ENCODE measurements at places on chromosomes 2 and 18. TPM values are rescaled to one million over a fixed set of nuclear protein-coding genes. Genes with fewer than 3 reads are reported as not detected.

DNA sequence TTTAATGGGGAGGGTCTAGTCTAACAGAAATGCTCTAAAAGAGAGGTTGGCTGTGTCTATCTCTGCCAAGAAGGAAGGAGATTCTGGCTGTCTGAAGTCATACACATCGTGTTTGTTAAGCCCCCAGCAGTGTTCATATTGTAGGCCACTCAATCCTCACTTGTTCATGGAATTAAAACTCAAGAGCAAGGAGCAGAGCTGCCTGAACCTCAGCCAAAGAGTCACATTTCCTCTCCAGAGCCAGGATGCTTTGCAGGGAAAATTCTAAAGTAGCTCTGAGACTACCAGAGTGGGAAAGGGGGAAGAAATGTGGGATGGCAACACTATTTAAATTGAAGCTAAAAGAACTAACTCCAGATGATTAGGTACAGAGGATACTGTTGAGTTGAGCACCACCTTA lies 190.7 kb upstream of the CXCR4 start:
- H3K27ac ChIP-seq = no peak overlapping the region
- peaks cover 3% of the 10 kb centered on the region for H3K27me3 ChIP-seq
- H3K4me1 ChIP-seq = no peaks in the 10 kb centered on the region
- no peak for DNase-seq
- no peak overlapping the region for H3K4me3 ChIP-seq

DNA sequence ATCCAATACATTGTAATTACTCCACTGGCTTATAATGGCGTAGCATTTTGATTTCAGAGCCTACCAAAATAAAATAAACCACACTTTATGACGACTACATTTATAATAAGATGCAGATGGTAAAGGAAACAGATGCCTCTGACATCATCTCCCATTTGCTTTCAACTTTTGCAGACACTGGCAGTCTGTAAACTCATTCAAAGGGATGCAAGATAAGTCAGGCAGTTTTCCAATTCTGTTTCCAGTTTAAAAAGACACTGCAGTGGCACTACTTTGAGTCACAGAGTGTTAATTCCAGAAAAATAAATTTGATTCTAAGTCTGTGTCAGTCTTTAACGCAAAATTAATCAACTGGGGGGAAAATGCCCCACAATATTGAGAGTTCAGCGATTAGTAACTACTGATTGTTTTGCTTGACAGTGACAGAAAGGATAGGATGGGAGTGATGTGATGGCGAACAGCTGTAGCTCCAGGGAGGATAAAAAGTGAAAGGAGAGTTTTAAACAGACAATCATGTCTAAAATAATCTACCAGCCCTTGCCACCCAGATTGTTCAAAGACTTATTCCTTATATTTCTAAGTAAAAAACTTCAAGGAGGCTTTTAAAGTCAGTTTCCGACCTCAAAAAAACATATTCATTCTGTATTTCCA lies 6.7 kb downstream of the DSEL start:
- no peak overlapping the region for H3K27ac ChIP-seq
- H3K27me3 ChIP-seq = no peaks in the 10 kb centered on the region
- H3K4me3 ChIP-seq = no peak overlapping the region
- no peak for DNase-seq
- peaks cover 54% of the 10 kb centered on the region for H3K4me1 ChIP-seq
- peaks cover 71% of the 10 kb centered on the region for H3K36me3 ChIP-seq

DNA sequence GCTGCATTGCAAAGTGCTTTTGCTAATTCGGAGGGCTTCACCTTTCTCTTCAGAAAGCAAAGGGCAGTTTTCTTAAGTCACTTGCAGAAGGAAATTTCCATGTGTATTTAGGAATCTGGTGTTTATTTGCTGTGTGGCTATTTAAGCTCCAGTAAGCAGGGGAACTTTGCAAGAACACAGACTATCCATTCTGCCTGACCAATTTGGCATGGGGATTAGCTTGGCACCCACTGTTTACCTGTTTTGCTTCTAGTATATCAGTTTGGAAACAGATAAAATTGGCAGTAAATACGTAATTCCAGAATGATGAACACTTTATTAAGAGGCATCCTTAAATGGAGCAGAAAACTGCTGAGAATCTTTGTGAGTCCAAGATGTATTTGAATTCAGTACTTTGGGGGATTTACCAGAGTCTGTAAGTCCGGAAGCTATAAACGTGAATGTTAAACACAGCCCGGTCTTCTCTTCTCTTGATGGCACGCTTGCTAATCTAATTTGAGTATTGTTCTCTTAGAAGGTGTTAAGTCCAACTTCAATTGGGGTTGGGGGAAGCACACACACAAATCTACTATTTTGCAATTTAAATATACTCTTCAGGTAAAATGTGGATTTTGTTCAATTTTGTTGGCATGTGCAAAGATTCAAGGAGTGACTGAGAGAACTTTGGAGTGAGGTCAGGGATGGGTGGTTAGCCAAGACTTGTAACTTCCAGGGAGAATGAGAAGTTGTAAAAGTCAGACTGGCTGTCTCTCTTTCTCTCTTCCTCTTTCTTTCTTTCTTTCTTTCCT lies 650 bp downstream of the ACKR3 start:
- no peak for DNase-seq
- H3K27me3 ChIP-seq = peaks cover 15% of the 10 kb centered on the region
- H3K27ac ChIP-seq = peak overlapping the region; percentile 39
- peak overlapping the region; percentile 79 for H3K4me3 ChIP-seq
- peaks cover 61% of the 10 kb centered on the region for H3K4me1 ChIP-seq

DNA sequence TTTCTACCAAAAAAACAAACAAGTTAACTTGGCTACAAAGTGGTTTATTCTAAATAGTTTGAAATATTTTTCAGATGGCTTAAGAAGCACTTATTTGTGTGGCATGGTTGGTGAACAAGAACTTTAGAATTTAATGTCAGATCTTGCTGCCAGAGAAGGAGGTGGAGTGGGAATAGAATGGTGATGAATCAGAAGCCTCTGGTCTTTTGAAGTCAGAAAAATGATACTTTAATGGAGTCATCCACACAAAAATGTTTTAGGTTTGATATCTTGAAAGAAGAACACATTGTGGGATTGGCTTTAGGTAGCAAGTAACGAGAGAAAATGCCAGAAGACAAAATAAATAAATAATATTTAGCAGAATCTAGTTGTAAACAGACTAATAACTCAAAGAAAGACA lies 243.1 kb upstream of the FANCL start:
- no peaks in the 10 kb centered on the region for H3K4me1 ChIP-seq
- H3K27ac ChIP-seq = no peak overlapping the region
- H3K36me3 ChIP-seq = no peaks in the 10 kb centered on the region

GRCh38 chr2:85437488-85438200 lies 19.1 kb downstream of the SH2D6 start:
- peak overlapping the region; percentile 96 for H3K27ac ChIP-seq
- no peaks in the 10 kb centered on the region for H3K36me3 ChIP-seq
- H3K4me1 ChIP-seq = peaks cover 45% of the 10 kb centered on the region
- H3K4me3 ChIP-seq = peak overlapping the region; percentile 45
- no peaks in the 10 kb centered on the region for H3K27me3 ChIP-seq

DNA sequence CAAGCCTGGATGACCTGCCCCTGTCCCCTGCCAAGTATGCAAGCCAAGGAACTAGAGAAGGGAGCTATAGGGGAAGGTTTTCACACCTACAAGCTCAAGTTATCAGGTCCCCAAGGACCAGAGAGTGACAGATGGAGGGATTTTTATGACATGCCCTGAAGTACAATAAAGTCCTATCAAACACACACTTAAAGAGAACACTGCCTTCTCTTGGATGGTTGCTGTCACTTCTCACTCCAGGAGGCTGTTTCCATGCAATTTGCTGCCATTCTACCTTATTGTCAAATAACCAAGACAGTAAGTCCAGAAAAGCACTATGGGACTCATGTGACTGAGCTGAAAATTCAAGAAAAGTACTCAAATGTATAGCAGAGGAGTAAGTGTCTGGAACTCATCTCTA lies 76.6 kb upstream of the DDX18 start:
- no peak for DNase-seq
- H3K27me3 ChIP-seq = no peaks in the 10 kb centered on the region
- no peak overlapping the region for H3K27ac ChIP-seq

- no peaks in the 10 kb centered on the region for H3K36me3 ChIP-seq
- H3K4me3 ChIP-seq = no peak overlapping the region
- H3K27ac ChIP-seq = no peak overlapping the region
These were observed 664.8 kb downstream of the DCC start for GRCh38 chr18:53004798-53005197.

DNA sequence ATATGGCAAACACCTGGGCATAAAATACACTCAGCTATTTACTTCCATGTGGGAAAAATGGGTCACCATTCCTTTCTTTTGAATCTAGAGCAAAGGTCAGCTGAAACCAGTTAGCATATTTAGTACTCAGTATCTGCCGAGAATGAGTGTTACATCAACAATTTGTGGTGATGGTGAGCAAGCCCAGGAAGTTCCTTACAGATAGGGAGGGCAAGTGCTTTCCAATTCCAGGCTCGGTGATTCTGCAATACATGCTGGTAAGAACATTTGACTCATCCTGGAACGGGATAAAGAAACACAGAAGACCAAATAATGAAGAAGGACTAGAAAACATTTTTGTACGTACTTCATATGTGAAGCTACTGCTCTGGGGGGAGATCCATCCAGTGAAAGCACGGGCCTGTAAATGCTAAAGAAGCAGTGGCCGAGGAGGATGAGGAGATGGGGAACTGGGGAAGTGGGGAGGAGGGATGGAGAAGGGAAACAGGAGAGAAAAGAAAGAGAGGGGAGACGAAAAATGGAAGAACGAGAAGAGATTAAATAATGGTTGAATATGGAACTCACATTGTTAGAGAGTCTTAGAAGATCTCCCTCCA lies 251.9 kb downstream of the TTC32 start:
- H3K27me3 ChIP-seq = no peaks in the 10 kb centered on the region
- peak overlapping the region; percentile 4 for H3K27ac ChIP-seq
- H3K4me3 ChIP-seq = no peak overlapping the region
- H3K4me1 ChIP-seq = peaks cover 22% of the 10 kb centered on the region
- no peak for DNase-seq

DNA sequence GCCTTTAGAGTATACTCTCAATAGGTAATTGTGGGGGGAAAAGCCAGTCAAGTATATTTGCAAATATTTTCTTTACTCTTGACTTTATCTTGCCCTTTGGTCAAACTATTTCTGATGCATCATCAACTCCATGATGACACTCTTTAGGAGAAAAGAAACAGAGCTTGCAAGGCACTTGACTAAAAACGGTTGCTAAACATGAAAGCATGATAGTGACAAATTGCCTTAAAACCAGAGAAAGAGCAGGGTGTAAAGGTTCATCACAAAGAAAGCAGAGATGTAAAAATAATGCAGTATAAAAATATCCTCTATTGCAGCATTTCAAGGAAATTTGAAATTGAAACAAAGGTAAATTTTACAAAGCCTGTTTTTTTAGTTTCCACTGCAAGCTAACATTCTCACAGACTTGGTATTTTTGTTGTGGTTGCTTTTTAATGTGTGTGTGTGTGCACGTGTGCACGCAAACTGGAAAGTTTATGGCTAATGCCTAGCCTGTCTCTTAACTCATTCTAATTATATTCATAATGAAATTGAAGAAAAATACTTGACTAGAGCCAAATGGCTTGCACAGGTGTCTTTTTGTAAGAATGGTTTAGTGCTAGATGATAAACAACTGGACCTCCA lies 503.6 kb downstream of the ARHGAP15 start:
- H3K4me3 ChIP-seq = no peak overlapping the region
- no peak overlapping the region for H3K27ac ChIP-seq
- peaks cover 18% of the 10 kb centered on the region for H3K4me1 ChIP-seq

DNA sequence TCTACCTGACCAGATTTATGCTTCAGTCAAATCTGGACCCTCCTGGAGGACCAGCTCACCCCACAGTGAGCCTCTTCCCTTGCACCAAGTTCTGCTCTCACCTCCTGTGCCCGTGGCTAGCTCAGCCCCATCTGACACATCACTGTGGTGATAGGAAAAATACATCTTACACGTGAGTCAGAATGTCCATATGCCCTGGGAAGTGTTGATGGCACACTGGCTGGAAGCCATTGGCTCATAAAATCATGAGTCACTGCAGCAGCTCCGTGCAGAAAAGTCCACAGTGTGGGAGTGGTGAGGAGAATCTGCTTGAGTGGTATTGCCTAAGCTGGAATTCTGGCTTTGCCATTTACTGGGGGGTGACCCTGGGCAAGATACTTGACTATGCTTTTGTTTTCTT lies 42.6 kb upstream of the RAPGEF4 start:
- H3K4me3 ChIP-seq = no peak overlapping the region
- DNase-seq = peak; percentile 85
- peak overlapping the region; percentile 53 for H3K27ac ChIP-seq
- no peaks in the 10 kb centered on the region for H3K36me3 ChIP-seq

DNA sequence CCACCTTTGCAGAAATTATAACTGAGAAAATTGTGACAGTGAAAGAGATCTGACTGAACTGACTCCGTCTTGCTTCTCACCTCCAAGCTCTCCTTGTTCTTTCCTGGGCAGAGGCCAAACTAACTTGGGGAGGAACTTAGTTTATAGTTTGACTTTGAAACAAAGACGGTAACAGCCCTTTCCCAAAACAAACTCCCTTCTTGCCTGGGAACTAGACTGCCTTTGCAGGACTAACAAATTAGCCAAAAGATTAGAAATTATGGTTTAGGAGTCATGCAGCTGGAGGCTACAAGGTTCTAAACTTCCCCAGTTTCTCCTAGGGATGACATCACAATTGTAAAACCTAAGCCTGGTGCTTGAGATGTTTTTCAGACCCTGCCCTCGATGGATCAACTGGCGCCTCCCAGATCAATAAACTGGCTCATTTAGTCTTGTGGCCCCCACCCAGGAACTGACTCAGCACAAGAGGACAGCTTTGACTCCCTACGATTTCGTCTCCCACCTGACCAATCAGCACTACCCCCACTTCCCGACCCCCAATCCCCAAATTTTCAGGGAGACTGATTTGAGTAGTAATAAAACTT lies 137.7 kb downstream of the ALPK2 start:
- no peak overlapping the region for H3K27ac ChIP-seq
- H3K27me3 ChIP-seq = no peaks in the 10 kb centered on the region
- DNase-seq = no peak
- H3K4me3 ChIP-seq = no peak overlapping the region
- H3K4me1 ChIP-seq = peaks cover 11% of the 10 kb centered on the region

KCNG2 gene
- not detected for total RNA-seq

APLF gene
- total RNA-seq = 6.4 TPM

FASTKD2 gene
- 18.9 TPM for total RNA-seq

UGT1A6 gene
- total RNA-seq = not detected
